Stimulated activated CD4-positive, alpha-beta T cell treated with anti-CD3 and anti-CD28 coated beads, Interleukin-12 subunit alpha, Interleukin-12 subunit beta, amount 100 ng/mL, for 48 hours (primary cell): ENCODE measurements at places on chromosomes 12 and 14.
A peak's percentile ranks its signal among the peaks of the same experiment; 100 is the strongest.

DNA sequence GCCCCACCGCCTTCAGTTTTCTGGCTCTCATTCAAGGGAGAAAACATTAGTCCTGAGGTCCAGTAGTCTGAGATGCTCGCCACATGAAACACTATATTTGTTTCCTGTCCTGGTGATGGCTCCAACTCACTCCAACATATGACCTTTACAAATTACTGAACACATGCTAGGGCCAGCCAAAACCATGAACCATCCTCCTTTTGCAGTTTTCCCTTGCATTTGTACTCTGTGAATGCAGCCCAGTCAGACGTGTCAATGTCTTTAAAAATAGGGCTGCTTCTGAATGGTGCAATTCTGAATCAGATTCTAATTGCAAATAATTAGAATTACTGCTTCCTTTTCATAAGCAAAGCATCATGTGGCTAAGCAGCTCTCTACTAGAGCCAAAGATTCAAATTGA is 36.0 kb downstream of the ADAMTS20 start:
- no peak for DNase-seq

DNA sequence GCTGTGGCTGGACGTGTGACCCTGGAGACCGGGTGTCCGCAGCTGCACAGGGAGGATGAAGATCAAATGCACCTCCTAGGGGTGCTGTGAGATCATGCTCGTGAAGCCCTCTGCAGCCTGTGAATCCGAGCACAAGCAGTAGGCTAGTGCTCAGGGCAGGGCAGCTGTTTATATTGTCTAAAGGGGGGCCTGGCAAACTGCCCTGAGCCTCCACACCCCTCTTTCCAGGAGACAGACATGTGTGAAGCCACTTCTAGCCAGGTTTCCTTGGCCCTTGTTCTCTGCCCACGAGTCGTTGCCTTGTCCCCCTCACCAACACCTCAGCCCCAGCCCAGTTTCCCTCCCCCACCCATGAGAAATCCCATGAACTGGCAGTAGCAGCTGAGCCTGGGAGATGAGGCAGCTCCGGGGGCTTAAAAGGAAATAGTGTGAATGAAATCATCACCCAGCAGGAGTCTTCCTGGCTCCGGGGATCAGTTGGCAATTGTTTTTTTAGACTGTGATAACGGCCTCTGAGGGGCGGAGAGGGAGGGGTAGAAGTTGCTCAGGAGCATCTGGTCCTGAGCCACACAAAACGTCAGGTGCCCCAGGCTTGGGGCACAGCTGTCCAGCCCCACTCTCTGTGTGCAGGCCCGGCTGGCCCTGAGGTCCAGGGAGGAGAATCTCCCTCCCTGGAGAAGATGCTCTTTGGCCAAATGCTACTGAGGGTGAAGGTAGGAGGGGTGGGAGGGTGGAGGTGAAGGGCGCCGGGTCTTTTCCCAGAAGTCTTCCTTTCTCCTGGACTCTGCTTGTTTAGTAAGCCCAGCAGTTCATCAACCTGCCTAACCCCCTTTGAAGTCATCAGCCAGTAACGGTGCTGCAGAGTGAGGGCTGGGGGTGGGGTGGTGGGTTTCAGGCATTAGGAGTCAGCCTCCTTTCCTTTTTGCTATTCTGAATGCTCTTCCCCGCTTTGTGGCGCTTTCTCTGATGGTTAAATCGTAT is 4.0 kb downstream of the FGF6 start:
- DNase-seq = no peak

DNA sequence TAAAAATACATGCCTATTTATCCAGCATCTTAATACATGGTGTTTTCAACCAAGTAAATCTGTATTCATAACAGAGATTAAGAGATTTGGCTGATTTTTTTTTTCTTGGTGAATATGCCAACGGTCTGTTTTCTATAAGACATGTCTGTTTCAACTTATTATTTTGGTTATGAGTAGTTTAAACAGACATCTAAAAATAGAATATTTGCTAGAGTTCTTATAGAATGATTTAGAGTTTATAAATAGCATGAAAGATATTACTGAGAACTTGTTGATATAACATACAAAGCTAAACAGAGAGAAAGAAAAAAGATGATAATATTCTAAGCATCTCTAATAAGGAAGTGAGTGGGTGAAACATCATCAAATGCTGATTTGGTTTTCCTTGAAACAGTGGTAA is 199.9 kb downstream of the CCDC91 start:
- DNase-seq = no peak

- no peak for DNase-seq
Measured at GRCh38 chr12:82554529-82554928, 132.2 kb upstream of the TMTC2 start.

DNA sequence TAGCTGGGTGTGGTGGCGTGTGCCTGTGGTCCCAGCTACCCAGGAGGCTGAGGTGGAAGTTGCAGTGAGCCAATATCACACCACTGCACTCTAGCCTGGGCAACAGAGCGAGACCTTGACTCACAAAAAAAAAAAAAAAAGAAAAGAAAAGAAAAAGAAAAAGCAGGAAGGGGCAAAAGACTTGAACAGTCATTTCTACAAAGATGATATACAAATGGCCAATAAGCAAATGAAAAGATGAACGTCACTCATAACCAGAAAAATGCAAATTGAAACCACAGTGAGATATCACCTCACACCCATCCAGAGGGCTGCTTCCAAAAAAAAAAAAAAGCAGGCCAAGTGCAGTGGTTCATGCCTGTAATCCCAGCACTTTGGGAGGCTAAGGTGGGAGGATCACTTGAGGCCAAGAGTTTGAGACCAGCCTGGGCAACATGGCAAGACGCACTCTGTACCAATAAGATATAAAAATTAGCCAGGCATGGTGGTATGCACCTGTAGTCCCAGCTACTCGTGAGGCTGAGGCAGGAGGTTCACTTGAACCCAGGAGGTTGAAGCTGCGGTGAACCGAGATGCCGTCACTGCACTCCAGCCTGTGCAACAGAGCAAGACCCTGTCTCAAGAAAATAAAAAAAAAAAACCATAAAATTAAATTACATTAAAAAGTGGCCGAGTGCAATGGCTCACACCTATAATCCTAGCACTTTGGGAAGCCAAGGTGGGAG is 20.5 kb downstream of the UBC start:
- DNase-seq = no peak

- peak; percentile 18 for DNase-seq
Measured at GRCh38 chr14:106564058-106564643, 1037.8 kb downstream of the TMEM121 start.

DNA sequence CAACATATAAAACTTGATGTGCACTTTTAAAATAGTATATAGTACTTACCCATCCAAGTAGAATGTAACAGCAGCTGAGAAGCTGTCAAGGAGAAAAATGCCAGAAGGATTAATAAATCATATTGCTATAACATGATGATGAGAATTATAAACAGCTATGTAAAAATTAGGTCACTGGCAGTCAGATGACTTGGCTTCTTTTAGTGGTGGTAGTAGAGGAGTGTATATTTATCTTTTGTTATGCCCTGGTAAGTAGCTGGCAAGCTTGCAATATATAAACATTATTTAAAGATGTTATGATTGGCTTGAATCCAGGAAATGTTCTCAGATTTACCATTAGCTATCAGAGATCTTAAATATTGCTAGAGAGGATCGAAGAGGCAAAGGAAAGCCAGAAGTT is 471.0 kb upstream of the MGAT4C start:
- no peak for DNase-seq

GRCh38 chr12:109731231-109731731 is 17.7 kb downstream of the FAM222A start:
- DNase-seq = no peak

DNA sequence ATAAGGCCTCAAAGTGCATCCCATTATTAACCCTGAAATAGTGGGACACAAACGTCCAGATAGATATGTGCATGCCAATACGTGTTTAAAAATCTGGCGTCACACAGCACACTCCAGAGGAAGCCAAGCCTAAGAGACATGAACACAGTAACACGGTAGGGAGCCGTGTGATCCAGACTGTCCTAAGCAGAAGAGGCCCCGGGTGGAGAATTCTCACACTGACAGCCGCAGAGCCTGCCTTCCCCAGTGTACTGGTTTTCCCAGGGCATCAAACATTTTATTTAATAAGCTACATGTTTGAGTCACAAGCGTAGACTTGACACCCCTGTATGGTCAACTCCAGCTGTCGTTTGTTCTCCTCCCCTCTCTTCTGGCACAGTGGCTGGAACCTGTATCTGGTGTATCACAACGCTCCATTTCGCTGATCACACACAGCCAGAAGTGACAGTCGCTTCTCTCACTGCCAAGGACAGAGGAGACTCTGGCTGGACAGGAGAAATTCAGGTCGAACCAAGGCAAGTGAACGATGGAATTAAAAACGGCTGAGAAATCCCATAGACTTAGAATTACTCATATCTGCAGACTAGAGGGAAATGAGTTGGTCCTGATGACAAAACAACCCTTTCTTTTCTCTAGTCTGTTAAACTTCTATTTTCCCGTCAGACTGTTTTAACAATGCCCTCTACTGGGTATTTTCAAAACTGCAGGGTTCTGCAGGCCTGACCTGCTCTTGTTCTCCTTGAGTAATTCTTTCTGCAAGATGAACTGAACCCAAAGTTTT is 359.9 kb downstream of the RGS6 start:
- no peak for DNase-seq

- DNase-seq = no peak
Measured at GRCh38 chr12:124097701-124098100, 124.7 kb downstream of the ZNF664 start.

GRCh38 chr12:58395470-58395869 is 454.1 kb downstream of the ATP23 start:
- no peak for DNase-seq

GRCh38 chr14:30808576-30808975 is 65.8 kb upstream of the COCH start:
- no peak for DNase-seq

DNA sequence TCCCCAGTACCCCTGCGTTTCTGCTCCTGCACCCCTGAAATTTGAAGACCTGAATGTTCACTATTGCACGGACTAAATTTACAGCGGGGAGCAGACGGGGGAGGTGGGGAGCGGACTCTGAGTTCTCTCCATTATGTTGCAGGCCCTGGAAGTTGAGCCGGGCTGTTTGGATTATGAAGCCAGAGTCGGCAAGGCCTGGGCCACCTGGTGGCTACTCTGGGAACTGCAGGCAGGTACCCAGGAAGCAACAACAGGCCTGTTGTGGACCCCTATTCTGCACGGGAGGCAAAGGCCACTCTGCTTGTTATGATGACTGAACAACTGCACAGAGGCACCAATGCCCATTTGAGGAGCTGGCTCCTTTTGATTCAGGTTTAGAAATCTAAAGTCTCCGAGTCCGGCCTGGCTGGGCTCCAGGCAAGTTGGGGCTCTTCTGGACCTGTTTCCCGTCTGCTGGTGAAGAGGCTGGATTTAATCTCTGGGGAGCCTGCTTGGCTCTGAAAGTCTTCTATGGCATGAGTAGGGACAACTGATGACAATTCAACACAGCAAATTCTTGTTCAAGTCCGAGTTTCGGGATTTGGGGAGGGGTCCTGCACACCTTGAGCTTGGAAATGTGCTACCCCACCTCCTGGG is 34.1 kb upstream of the FAM181A start:
- DNase-seq = peak; percentile 76

DNA sequence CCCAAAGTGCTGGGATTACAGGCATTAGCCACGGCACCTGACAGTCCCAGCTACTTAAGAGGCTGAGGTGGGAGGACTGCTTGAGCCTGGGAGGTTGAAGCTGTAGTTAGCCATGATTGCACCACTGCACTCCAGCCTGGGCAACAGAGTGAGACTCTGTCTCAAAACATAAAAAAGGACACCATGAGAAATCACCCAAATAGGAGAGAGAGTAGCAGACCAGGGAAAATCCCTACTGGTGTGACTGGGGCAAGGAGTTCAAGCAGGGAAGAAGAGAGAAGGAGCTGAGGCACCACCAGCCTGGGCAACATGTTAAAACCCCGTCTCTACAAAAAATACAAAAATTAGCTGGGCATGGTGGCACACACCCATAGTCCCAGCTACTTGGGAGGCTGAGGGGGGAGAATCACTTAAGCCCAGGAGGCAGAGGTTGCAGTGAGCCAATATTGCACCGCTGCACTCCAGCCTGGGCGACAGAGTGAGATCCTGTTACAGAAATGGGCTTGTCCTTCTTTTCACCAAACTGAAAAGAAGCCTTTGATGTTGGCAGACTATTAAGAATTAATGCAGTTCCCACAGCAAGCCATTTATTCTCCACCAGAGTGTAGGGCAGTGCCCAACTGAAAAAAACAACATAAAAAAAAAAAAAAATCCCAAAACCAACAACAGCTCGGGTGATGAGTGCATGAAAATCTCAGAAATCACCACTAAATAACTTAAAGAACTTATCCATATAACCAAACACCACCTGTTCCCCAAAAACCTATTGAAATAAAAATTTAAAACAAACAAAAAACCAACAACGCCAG is 4.5 kb upstream of the SRSF9 start:
- DNase-seq = no peak

DNA sequence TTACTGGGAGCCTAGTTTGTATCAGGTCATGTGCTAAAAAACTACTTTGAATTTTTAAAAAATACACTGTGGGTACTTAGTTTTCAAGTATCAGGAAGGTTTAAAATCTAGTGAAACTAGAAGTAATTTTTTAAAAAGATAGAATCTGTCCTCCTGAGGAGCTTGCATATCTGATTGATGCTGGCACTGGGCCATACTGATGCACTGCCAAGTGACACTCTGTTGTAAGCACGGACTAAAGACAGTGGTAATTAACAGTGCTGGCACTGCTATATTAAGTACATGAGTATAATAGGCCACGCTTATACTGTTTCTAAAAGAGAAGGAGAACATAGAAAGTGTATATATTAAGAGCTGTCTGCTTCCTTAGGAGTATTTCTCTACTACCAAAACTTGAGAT is 10.0 kb upstream of the TBC1D30 start:
- DNase-seq = no peak

DNA sequence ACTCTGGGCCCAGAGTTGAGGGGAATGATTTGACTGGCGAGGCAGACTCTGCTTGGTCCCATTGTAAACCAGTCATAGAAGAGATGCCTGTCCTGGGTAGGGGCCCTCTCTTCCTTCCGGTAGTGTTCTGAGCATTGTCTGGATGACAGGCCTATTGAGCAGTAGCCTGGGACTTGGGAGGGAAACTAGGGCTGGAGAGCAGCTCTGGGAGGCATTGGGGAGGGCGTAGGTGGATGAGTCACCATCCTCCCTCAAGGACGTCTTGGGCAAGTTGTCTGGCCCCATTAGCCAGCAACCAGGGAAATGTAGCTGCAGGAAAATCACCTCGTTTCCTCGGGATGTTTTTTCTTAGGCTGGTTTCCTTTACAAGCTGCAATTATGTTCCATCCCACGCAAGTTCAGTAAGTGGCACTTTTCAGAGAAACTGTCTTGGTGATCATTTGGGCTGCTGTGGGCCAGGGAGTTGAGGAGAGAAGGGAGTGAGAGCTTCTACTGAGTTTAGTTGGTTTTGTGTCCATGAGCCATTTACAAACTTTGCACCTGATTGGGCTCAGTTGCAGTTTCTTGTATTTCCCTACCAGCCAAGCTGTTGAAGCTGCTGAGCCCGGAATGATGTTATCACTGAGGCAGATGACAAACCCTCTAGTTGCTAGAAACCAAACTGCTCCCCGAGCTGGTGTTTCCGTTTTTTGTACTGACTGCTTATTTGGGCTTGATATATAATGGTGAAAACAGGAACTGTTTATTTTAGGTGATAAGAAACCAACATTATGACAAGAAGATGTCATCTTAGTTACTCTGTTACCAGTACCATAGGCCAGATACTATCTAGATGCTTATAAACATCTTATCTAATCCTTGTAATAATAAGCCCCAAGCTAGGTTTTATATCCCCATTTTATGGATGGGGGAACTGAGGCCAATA is 147.6 kb downstream of the CHST11 start:
- peak; percentile 50 for DNase-seq

- no peak for DNase-seq
Measured at GRCh38 chr14:68331426-68331825, 461.4 kb downstream of the ZFP36L1 start.

GRCh38 chr12:77324763-77325468 is 259.5 kb upstream of the E2F7 start:
- DNase-seq = no peak

GRCh38 chr12:80087486-80088213 is 11.7 kb upstream of the OTOGL start:
- no peak for DNase-seq
